ENCODE measurements at places on chromosomes 5 and 9.

DNA sequence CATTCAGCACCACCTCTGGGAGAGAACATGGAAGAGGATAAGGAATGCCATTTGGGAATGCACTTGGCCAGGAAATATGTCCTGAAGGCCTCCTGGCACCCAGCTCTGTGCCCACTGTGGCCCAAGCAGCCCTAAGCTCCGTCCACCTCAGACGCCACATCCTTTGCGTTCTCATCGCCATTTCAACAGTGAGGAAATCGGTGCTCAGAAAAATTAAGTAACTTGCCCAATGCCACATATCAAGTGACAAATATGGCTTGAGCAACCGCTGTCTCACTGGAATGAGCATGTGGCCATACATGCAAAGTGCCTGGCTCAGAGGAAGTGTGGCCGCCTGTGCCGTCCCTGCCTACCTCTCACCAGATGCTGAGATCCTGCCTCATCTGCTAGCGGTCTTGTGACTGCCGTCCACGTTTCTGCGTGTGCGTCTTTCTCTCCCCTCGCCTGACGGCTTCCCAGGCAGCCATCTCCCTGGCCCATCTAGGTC is 984 bp upstream of the DOK3 start:
- no peak for DNase-seq

DNA sequence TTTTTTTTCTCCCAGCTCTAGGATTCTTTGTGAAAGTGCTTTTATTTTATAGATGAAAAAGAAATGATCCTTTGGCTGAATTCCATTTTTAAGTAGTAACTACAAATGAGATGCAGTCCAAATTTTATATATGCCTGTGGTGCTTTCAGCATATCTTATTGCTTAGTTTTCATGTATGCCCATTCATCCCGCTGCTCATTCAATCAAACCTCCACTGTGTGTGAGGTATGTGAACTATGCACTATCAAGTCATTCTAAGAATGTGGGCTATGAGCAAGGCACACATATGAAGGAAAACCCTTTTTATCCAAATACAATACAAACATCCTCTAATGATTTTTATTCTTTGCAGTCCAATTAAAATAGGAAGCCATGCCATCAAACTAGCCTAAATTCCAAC is 1069.1 kb upstream of the DMAC1 start:
- no peak for DNase-seq

- no peak for DNase-seq
Observed at GRCh38 chr5:94508461-94509148, 109.8 kb downstream of the KIAA0825 start.

DNA sequence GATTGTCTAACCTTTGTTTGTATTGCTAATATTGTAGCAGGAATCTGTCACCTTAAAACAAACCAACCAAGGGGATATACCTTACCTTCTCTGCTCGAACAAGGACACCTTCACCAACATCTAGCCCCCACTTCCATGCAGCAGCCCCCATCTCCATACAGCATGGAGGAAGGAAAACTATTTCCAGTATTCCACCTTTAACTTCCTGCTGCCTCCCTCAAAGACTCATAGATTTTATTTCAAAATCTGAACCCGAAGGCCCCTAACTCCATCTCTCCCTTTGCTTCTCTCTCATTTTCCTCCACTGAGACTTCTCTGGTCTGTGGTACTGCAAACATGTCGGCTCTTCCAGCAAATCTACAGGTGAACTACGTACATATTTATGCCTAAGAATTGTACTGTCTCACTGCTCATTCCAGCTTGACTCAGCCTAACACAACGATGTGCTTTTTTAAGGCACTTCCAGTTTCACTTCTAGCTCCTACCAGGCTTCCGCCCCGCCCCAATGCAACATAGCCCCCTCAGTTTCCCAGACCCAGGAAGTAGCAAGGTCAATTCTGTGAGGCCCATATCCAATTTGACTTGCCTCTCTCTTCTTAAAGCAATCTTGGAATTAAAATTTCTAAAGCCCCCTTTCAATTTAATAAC is 70.7 kb upstream of the RNF38 start:
- peak; percentile 81 for DNase-seq

DNA sequence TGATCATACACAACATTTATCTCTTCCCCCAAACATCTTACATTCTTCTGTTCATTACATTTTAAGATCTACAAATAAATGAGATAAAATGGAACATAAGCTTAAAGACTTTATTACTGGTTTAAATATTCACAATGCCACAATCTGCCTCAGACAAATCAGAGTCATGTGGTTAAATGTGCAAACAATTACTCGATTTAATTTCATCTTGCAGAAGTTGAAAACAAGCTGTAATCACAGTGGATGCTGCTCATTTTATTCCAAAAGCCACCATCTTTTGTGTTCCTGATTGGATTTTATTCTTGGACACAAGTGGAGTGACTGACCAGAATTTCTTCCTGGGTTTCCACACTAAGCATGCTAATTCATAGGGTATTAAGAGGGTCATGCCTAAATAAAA is 33.2 kb downstream of the SPOCK1 start:
- DNase-seq = no peak

GRCh38 chr9:94806307-94806893 is 79.9 kb downstream of the AOPEP start:
- DNase-seq = no peak

Data from activated CD4-positive, alpha-beta memory T cell treated with anti-CD3 and anti-CD28 coated beads for 36 hours (primary cell).